Myocyte (in vitro differentiated cells): ENCODE measurements at places on chromosomes 4 and X.

GRCh38 chrX:77749695-77750094, 36.3 kb downstream of the ATRX start:
- no peak for DNase-seq

GRCh38 chrX:111830571-111830970, 45.4 kb upstream of the TRPC5OS start:
- DNase-seq, result no peak

DNA sequence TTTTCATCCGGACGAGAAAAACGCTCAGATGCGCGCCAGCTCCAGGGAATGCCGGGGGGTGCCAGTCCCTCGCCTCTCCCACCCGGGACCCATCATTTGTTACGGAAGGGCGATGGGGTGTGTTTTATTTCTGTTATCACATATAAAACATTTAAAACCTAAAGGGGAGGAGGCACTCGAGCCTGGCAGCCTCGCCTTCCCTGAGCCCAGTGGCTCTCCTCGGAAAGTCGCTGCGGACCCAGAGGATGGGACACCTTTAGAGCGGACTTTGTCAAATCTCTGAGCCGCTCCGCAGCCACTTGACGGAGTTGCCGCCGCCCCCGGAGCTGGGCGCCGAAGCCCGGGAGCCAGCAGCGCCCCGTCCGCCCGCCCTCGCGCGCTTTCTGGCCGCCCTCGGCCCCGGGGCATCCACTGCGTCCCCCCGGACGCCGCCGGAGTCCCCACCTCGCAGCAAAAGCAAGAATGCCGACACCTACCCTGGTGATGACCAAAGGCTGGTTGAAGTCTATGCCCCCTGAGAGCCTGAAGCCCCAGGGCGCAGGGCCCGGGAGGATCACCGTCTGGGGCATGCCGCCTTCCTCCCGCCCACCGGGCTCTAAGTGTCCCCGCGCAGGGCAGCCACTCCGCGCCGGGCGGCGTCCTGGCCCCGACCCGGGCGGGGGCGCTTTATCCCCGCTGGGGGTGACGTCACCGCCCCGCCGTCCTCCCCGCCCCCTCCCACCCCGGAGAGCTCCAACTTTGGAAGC, at the start of gene PDLIM3:
PDLIM3 (minus strand) TSS at position 642 of the 746 bp plus-strand sequence; CDS start at position 569, 73 bp downstream.
- peak; percentile 92 for DNase-seq

- no peak for DNase-seq
Measured at GRCh38 chrX:8272821-8273220, 101.8 kb upstream of the VCX2 start.

DNA sequence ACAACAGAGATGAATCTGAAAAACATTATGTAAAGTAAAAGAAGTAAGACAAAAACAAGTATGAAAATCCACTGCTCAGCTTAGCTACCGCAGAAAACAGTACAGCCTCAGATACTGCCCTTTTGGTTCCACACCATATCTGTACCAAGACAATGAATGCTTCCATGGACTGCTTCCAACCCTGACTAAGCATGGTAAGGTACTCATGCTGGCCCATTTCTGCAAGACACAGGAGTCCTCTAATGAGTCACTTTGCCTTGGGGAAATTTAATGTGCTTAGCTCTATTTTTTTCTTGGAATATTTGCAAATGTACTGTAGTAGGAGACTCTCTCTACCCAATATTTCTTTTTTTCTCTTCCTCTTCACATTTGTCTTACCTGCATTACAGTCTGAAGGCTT, 931.7 kb upstream of the HS3ST1 start:
- no peak for DNase-seq

- DNase-seq, result peak; percentile 43
Measured at GRCh38 chrX:14936561-14936960, 63.3 kb downstream of the MOSPD2 start.

GRCh38 chrX:150405576-150405975, 42.5 kb downstream of the MAMLD1 start:
- no peak for DNase-seq

DNA sequence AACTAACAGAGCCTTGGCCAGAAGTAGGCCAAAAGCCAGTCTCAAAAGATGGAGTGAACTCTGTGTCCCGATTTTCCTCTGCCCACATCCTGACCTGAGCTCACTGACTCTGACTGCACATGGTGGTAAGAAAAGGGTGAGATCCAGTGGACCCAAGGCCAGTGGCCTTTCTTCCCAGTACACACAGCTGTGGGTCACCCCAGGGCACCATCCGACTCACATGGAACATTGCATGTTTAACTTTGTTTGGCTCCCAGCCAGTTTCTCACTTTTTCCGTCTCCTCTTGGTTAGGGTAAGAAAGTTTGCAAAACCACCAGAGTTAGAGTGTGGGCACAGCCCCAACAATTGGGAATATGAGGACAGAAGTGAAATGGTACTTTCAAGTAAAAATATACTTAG, 69.8 kb downstream of the GAB1 start:
- DNase-seq, result peak; percentile 77

- DNase-seq, result no peak
Measured at GRCh38 chr4:688854-689681, at the start of gene SLC49A3. TSS of gene SLC49A3 (minus strand) at chr4:689151. CDS start at chr4:689127, 24 bp downstream.

DNA sequence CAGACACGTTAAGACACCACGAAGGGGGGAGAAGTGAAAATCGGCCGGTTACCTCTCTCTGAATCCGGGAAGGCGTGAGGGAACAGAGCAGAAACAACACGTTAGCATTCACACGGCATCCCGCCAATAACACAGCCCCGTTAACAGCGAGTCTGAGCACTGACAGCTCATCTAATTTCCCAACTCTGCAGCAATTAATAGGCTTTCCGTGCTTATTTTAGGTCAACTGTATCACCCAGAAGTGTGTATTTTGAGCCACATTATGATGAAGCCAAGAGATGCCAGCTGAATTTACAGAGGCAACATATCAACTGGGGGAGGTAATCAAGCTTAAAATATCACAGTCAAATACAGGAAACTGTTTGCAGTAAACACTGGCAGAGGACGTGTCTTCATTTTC, 92.6 kb downstream of the NSUN7 start:
- DNase-seq, result peak; percentile 75

- no peak for DNase-seq
Measured at GRCh38 chr4:7193030-7193958, 956 bp downstream of the SORCS2 start.
